ENCODE measurements at places on chromosomes 12 and 14. TPM values are rescaled to one million over a fixed set of nuclear protein-coding genes. Genes with fewer than 3 reads are reported as not detected.
A peak's percentile ranks its signal among the peaks of the same experiment; 100 is the strongest.

IGF1 gene
- 3.4 TPM for total RNA-seq

EXOC3L4 gene
- total RNA-seq = not detected

SERPINA6 gene
- not detected for total RNA-seq

PRB2 gene
- total RNA-seq = not detected

CACNA2D4 gene
- 0.28 TPM for total RNA-seq

TAS2R43 gene
- 0.62 TPM for total RNA-seq

TEX52 gene
- total RNA-seq = not detected

PMCH gene
- not detected for total RNA-seq

KRT86 gene
- not detected for total RNA-seq

PTGER2 gene
- total RNA-seq = not detected

GPRC5A gene
- total RNA-seq = 3.4 TPM

KRT3 gene
- not detected for total RNA-seq

STON2 gene
- total RNA-seq = 66.8 TPM

- DNase-seq = no peak
Observed at GRCh38 chr14:85527445-85528035, 2.4 kb upstream of the FLRT2 start.

- DNase-seq = no peak
Observed at GRCh38 chr12:128779901-128780300, 43.9 kb downstream of the SLC15A4 start.

DNA sequence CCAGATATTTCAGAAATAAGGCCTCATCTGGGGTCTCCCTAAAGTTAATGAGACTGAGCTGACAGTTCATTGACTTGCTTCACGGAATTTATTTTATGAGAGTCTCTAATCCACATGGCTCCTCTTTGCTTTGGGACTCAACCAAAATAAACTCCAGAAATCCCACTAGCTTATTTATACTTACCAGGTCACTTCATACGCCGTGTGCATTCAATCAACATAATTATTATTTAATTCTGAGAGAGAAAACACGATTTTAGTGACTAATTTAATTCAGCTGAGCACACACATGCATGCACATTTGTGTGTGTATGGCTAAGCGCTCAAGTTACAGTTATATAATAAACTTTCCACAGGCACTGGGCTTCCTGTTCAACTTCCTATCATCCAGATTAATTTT lies 333.4 kb upstream of the CCDC196 start:
- DNase-seq = no peak

- peak; percentile 63 for DNase-seq
Observed at GRCh38 chr14:24013654-24014514, 25.2 kb downstream of the DHRS4L2 start.

GRCh38 chr12:122888232-122888752 lies 7.6 kb downstream of the VPS37B start:
- DNase-seq = no peak

- peak; percentile 43 for DNase-seq
Observed at GRCh38 chr12:132445884-132446632, 43.9 kb upstream of the FBRSL1 start.

DNA sequence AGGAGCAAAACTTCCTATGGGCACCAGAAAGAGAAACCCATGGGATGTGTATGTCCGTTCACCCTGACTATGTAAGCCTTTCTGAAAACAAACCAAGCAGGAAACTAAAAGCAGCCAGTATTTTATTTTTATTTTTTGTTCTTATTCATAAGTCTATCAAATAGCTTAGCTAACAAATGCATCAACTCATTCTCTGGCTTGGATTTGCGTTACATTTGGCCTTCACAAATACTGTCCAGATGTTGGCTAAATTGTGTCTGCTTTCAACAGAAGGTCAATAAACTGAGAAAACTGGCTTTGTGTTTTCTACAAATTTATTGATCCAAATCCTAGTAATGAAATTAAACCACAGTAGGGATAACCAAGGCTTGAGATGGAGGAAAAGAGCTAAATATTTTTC lies 379.0 kb downstream of the NOVA1 start:
- no peak for DNase-seq

- DNase-seq = no peak
Observed at GRCh38 chr12:95385246-95386035, 88.5 kb upstream of the METAP2 start.

DNA sequence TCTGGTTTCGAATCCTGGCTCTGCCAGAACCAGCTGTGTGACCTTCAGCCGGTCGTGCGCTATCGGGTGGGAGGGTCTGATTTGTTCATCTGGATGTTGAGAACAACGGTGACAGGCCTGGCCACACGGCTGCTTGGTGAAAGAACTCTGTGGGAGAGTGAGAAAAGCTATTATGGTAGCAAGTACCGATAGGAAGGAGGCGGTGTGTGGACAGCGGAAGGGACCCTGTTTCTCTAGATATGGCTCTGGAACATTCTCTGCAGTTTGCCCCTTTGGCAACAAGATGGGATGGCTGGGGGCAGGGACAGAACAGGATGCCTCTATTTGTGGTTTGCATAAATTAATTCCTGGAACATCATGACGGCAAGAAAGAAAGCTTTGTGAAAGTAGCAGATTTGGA lies 347.3 kb downstream of the AACS start:
- no peak for DNase-seq

DNA sequence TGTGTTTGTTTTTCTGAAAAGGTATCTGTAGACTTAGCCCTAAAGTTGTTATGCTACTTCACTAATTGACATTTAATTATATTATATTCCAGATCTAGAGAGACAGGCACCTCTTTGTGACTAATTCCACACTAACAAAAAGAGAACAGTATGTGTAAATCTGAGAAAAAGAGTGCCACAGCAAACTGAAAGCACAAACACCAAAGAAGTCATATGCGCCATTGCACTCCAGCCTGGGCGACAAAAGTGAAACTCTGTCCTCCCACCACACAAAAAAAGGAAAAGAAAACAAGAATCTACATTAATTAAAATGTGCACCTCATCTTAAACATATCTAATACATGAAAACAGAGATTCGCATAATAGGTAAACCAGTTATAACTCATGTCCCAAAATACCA lies 4.4 kb upstream of the CSRNP2 start:
- no peak for DNase-seq

- no peak for DNase-seq
Observed at GRCh38 chr14:99158646-99159165, 113.3 kb downstream of the BCL11B start.

- peak; percentile 39 for DNase-seq
Observed at GRCh38 chr12:49093792-49094159, 825 bp downstream of the DHH start.

DNA sequence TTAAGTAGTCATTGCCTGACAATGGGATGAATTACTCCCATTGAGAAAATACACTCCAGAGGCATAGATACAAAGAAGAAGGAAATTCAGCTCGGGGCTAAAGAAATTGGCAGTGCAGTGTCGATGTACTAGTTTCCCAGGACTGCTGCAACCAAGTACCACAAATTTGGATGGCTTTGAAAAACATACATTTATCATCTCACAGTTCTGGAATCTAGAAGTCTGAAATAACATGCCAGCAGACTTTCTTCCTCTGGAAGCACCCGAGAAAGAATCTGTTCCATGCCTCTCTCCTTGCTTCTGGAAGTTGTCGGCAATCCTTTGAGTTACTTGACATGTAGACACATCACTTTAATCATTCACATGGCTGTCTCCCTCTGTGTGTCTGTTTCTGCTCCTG lies 101.9 kb downstream of the TMTC3 start:
- DNase-seq = no peak

DNA sequence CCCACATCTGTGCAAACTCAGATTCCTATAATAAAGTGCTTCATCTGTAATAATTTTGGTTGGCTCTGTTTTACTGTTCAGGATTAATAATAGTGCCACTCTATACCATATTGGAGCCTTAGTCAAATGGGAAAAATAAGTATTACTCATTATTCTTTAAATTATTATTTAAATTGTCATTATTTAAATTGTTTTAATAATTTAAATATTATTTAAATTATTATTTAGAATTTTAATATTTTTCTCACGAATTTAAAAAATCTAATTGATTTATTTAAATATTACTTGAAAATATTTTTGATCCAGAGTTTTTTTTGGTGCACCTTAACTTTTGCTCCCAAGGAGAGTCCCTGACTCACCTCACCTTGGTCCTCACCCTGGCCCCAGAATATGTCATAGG lies 245.7 kb upstream of the MDGA2 start:
- no peak for DNase-seq

- DNase-seq = no peak
Observed at GRCh38 chr14:64758691-64759554, 54.7 kb downstream of the PLEKHG3 start.

DNA sequence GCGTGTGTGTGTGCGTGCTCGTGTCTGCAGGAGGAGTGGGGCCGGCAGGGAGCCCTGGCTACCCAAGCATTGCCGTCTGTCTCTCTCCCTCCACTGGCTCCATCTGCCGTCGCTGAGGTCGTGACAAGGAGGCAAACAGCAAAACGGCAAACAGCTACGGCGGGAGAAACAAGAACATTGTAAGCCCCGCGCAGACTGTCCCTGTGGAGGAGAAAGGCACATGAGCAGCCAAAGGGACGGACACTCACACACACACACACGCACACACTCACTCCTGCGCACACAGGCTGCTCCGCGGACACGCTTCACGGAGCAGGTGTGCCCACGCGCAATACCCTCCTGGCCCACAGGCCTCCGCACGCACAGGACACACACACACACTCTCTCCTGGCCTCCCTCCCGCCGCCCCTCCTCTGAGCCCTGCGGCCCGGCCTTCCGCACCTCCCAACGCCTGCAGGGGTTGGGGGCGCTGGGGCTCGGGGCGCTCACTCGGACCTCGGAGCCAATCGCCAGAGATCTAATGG lies 905 bp downstream of the CISTR start:
- no peak for DNase-seq

- DNase-seq = no peak
Observed at GRCh38 chr12:7497661-7498060, 5.9 kb downstream of the CD163 start.

GRCh38 chr14:102786768-102787167 lies 9.5 kb downstream of the TRAF3 start:
- DNase-seq = no peak

- DNase-seq = no peak
Observed at GRCh38 chr12:94039914-94040313, 108.5 kb upstream of the PLXNC1 start.

DNA sequence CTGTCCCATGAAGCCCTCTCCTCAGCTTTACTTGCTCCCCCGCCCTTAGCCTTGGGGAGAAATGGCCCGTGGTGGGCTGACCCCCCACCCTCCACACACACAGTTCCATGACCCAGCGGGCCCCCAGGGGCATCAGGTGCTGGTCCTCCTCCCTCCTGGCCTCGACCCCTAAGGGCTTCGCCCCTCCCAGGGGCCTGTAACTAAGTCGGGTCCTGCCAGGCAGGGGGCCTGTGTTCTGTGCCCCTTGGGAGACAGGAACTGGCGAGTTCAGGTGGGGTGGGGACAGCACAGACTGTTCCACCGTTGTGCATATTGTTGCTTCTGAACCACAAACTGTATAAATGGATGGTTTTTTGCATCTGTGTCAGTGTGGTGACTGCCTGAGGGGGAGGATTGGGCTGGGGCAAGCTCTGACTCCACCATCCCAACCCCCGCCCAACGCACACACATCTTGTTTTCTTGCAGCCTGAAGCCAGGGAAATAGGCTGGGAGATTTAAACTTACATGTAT lies 8.8 kb downstream of the TAMALIN start:
- DNase-seq = no peak

DNA sequence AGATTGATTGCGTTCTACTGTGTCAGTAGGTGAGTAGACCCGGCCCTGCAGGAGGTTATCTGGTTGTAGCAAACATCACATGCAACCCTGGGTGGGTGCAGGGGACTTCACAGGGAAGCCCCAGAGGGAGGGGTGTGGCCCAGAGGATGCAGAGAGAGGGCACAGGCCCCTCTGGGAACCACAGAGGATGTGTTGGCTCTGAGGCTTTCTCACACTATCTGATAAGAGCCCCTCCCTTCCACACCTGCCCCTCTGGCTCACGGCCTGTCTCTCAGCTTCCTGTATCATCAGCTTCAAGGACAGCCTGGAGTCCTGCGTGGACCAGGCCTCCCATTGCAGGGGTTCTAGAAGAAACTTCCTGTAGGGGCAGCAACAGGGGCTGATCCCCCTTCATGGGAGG lies 101.9 kb downstream of the RIN3 start:
- no peak for DNase-seq

DNA sequence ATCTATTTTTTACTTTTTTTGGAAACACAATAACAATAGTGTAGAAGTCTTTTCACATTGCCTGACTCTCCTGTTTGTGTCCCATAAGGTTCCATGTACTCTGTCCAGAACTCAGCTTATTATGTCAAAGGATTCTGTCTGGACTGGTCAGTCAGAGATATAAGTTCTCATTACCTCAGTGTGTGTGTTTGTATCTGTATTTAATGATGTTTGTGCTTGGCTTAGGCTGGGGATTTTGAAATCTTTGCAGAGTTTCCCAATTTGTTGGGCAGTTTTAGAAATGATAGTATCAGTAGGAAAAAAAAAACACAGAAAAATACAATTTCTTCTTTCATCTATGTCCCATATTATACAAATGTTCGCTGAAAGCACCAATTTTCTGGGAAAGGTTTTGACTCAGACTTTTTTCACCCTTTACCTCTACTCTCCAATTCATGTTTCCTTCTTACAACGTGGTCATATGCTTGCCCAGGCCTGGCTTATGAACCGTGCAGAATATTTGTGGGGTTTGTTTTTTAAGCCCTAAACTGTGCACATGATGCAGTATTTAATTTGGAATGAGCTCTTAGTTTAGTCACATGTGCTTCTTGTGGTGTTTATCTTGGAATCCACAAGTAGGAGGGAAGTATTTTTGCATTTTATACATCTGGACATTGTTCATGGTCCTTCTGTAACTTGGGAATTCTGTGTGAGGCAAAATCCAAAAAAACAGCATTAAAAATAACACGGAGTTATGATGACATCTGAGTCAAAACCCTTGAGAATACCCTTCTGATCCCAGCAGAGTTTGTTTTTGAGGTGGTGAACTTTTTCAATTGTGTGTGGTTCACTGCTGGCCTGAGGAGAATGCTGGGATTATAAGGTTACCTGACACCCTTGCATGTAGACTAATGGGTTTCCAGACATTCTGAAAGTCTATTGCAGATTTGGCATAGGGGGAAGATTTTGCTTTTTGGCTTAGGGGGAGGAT lies 121.2 kb downstream of the RAD51B start:
- no peak for DNase-seq

DNA sequence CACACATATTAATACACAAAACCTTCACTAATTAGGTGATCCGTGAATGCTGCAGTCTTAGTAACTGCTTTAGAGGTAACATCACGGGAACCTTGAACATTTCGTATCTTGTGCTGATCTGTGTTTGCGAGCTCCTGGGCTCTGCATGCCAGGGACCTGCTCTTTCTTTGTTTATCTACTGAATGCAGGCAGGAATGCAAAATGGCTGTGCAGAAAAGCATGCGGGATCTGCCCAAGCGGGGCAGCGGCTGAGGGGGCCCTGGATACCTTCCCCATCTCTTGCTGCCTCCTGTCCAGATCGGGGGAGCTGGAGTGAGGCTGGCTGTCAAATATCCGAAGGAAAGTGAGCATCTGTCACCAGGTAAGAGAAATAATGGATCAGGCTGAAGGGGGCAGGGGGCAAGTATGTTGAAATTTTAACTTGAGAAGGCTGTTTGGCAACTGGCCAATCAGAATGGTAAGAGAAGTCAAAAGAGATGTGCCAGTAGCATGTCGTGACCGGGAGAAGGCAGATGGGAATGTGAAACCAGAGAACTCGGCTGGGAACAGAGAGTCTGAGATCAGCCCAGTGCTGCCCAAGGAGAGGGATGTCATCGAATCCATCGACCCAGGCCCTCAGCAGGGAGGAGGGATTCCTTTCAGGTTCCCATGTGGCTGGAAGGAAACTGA lies 191.4 kb downstream of the TTC7B start:
- DNase-seq = no peak
